ENCODE measurements at places on chromosomes 11 and 22.

DNA sequence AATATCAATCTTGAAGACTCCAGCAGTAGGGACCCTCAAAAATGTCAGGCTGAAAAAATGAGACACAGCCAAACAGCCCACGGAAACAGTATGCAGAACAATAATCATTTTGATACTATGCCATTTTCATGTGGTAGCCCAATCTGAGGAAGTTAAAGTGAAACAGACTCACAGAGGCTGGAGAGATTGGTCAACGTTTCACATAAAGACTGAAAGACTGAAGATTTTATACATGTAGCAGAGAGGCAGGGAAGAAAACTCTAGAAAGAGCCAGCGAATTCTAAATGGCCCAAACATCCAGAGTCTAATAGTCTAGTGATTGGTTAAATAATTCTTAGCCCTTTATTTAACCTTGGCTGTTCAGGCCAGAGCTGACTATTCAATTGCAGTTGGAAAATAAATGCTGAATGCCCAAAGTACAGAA lies 49.4 kb downstream of the MAML2 start:
- DNase-seq: no peak

DNA sequence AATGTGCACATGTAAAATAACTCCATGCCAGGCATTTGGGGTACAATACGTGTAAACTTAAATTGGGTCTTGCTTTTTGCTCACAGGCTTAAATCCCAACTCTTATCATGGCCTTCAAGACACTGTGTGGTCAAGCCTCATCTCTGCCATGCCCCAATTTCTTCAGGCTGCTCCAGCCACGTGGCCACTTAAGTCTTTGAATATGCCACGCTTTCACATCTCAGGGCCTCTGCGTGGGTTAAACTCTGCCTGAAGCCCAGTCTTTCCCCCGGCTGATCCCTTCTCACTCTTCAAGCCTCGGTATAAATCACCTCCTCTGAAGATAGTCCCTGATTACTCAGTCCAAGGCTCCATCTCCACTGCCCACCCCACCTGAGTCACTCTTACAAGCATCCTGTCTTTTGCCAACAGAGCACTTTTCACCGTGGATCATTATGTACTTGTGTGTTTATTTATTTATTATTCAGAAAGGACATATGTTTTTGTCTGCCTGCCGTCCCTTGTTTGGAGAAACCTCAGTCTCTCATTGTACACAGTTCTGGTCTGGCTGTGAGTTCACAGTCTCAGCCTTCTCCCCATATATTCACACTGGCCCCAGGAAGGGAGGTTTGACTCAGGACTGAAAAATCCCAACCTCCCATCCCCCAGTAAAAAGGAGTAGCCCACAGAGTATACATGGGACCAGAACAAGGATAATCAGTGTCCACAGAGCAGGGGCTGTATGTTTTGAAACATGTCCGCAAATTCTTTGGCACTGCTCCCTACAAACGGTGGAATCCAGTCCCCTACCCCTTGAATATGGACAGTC lies 344.7 kb downstream of the MN1 start:
- no peak for DNase-seq

DNA sequence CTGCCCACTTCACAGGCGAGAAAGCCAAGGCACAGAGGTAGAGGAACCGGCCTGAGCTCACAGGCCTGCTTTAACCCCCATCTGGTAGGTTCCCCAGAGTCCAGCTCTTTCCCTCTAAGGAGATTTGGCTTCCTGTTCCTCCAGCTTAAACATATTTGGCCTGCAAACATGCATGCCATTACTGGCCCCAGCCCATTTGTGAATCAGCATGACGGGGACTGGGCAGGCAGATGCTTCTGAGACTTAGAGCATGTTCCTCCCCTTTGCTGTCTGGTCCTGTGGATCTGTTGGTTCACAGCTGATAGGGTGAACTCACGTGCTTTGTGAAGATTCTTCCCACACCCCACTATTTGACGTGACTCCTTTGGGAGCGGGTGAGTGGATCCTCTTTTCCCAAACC lies 12.6 kb downstream of the CHST1 start:
- DNase-seq: no peak

DNA sequence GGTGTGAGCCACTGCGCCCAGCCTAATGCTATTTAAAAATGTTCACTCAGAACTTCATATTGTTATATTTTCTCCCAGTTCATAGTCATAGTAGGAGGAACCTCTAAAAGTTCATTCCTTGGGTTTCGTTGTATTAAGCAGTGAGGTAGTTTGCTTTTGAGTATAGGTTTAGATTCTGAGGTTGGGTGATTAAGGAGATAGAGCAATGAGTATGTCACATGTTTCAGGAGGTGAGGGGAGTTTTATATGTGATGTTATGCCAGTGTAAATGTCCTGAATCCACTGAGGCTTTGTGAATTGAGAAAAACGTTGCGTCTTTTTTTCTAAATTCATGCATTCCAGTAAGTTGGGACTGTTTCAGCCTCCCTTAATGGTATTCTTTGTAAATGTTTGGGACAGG lies 4.2 kb downstream of the UBE2L3 start:
- no peak for DNase-seq

- DNase-seq: peak; percentile 51
These were observed at the start of gene TALDO1 for GRCh38 chr11:747158-748006. TSS of gene TALDO1 (plus strand) at chr11:747464. CDS start at chr11:747482, 18 bp downstream.

Data from T-cell (primary cell).